Hematopoietic multipotent progenitor cell treated with erythropoietin and hydrocortisone succinate and interleukin-3 and kit ligand, for 6 days (in vitro differentiated cells): ENCODE measurements at places on chromosomes 2 and 18.

GRCh38 chr2:220775856-220776488 lies 796.1 kb downstream of the EPHA4 start:
- DNase-seq, result no peak

DNA sequence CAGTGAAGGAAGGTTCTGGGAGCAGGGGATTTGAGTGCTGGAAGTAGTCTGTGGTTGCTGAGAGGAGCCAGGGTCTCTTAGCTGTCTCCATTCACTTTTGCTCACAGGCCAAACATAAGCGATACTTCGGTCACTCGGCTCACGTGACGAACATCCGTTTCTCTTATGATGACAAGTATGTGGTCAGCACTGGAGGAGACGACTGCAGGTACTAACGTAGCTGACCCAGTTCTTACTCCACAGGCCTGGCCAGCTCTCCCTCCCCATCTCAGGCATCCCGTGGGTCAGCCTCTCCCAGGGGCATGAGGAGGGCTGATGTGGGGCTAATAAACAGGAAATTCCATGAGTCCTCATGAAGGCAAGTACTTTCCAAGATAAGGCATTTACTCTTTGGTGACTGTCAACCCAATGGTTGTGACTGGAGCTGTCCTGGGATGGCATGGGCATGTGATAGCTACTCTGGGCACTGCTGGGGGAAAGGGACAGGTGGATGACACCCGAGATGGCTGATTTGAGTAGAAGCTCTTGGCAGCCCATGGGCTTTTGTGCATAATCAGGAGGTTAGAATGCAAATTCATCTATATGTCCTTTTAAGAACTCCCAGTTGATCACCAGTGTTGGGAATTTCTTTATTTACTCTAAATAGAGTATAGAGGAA lies 81.6 kb downstream of the RTN4 start:
- no peak for DNase-seq

- peak; percentile 78 for DNase-seq
These were observed 1110.6 kb upstream of the ACVR2A start for GRCh38 chr2:146734042-146734820.

DNA sequence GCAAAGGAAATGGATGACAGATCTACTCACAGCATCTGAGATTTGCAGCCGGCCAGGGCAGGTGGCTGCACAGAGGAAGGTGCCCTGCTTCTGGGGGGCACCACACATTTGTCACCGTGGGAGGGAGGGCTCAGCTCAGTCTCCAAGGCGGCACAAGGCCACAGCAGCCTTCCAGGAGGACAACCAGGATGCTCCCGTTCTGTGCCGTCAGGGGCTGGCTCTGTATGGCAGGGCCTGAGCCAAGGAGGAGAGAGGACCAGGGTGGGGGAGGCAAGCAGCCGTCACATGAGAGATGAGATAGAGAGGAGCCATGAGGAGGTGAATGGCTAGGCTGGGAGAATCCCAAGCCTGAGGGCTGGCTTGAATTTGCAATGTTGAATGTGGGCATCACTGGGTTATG lies 4.6 kb upstream of the BOK start:
- DNase-seq, result no peak

DNA sequence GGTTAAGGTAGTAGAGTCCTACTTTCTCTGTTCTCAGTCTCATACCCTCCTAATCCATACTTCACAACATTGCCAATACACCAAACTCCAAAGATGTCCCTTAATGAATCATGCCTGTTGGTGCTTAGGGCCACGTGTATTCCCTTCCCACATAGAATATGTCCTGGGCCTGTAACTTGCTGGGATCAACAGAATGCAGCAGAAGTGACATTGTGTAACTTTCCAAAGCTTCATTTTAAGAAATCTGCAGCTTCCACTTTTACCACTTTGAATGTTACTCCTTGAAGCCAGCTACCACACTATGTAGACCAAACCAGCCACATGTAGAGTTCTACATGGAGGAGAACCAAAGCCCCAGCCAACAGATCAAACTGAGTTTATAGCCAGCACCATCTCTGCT lies 58.5 kb upstream of the ARHGAP15 start:
- DNase-seq, result no peak

DNA sequence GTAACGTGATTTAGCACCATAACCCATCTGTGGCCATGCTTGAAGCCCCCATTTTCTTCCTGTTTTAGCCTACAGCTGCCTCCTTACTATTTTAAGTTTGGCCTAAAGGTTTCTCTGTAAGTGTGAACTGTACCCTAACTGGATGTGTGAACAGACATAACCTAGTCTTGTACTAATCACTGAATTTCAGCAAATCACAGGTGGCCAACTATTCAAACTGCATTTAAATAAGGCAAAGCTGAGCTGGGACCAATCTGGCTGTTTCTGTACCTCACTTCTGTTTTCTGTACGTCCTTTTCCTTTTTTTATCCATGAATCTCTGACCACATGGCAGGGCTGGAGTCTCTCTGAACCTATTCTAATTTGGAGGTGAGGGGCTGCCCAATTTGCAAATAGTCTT lies 452.7 kb upstream of the HS6ST1 start:
- no peak for DNase-seq

GRCh38 chr2:235494716-235495372 lies 1.0 kb downstream of the AGAP1 start:
- peak; percentile 24 for DNase-seq

DNA sequence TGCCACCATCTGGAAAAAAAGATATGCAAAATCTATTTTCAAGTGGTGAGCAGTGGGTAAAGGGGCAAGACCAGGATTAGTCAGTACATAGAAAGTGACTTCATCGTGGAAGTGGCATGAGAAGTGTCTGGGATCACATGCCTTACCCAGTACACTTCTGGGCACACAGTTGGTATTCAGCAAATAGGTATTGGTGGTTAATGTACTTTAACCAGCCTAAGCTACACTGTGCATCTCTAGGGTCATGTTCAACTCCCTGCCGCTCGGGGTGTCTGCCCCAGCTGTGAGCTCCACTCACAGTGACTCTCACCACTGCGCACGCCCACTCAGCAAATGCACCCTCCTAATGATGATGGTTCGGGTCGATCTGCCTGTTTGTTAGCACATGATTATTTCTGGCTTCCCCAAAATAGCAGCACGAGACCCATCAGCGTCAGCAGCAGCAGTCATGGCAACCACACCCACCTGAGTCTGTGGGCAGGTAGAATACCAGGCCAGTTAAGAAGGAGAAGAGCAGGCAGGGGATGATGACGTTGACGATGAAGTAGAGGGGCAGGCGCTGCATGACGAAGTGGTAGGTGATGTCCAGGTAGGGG lies 11.1 kb downstream of the CHRNA1 start:
- DNase-seq, result no peak

DNA sequence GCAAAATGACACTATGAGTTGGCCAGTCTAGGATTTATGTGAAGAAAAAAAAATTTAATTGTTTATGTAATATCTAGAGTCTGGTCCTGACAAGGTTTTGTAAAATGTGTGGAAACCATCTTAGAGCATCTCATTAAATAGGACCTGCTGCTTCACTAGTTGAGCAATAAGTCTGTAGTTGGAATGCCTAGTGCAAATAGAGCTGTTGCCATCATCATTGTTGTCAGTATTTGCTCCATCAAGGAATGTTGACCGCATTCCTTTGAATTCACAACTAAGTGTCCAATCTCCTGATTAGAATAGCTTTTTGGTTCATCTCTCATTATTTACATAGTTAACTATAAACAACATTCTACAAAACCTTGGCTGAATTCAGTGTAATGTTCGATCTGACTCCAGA lies 32.2 kb upstream of the RPE start:
- no peak for DNase-seq

GRCh38 chr18:29840089-29840488 lies 1202.5 kb downstream of the DSC3 start:
- DNase-seq, result no peak

DNA sequence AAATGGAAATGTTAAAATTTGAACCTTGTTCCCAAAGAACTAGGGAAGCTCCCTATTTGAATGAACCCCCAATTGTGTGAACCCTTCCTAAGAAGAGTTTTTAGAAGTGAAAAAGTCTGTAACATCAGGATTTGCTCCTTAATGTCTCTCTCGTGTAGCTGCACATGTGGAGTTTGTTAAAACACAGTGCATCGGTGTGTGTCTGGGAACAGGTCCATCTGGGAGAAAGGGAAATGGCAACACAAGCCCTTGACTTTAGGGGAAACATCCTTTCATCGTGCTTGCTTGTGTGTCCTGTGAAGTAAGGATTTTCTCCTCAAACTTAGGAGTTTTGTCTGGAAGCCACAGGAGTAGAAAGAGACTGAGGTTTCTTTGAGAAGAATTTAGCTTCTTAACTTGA lies 203.9 kb downstream of the PRKCE start:
- no peak for DNase-seq

- DNase-seq, result peak; percentile 92
These were observed 32.6 kb upstream of the SLC40A1 start for GRCh38 chr2:189613077-189613636.

DNA sequence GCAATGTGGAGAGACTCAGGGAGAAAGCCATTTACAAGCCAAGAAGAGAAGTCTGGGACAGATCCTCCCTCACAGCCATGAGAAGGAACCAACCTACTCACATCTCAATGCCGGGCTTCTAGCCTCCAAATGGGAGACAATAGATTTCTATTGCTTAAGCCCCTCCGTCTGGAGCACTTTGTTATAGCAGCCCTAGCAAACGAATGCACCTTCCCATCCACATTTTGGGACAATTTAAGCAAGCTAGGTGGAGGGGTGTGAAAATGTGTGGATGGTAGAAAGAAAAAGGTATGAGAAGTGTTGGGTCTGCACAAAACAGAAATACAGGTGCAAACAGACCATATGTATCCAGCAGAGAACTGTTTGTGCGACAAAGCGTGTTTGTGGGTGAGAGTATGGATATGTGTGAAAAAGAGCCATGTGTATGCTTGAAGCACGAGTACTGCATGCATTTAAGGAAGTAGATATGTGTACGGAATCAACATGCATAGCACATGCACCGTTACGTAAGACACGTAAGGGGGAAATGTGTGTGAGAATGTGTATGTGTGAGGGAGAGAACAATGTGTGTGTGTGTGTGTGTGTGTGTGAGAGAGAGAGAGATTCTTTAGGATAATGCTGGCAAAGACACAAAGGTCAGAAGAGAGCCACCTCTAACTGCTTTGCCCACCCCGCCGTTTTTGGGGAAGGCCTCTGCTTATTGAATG lies 13.1 kb upstream of the E2F6 start:
- DNase-seq, result no peak

DNA sequence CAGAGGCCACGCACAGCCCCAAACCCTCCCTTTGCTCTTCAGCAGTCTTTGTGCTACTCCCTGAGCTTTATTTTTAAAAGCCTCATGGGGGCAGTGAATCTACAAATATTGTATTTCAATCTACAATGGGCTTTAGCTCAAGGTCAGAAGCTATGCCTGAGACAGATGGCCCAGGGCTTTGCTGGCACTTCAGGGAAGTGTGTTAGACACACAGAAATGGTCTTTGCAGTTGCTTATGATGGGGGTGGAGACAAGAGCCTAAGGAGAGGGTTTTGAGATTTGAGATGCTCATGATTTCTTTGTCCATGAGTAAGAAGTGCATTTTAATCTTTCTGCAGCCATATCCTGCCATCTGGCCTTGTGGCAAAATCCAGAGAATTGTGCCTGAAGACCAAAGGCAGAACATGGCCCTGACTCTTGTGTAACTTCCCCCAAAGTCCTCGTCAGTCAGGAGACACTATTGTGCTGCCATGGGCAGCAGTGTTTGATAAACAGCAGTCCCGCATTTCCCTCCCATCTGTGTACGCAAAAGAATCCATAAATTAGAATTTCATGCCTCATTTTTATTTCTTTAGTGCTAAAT lies 92.6 kb downstream of the VAPA start:
- DNase-seq, result peak; percentile 25

DNA sequence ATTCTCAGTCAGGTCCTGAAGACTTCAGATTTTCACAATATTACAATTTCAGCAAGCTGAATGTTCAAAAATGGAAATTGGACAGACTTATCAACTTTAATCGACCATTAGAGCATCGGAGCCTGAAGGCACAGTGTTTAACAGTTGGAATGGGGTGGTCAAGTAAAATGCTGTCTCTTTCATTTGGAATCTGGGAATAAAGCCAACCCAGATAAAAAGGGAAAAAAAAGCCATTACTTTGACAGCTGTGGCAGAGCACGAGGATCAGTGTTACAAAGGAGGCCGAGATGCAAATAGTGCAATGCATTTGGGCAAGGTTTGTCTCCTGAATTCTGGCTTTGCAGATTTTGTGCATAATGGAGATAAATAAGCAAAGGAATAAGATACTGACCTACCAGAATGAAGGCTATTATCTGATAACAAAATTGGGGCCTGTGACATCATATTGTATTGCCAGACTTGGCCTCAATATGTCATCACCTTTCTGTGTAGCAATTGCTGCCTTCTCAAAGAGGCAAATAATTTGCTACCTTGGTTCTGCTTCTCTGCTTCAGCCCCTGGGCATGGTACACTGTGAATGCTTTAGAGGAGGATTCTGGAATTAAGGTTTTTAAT lies 277.5 kb upstream of the KLHL29 start:
- DNase-seq, result no peak

DNA sequence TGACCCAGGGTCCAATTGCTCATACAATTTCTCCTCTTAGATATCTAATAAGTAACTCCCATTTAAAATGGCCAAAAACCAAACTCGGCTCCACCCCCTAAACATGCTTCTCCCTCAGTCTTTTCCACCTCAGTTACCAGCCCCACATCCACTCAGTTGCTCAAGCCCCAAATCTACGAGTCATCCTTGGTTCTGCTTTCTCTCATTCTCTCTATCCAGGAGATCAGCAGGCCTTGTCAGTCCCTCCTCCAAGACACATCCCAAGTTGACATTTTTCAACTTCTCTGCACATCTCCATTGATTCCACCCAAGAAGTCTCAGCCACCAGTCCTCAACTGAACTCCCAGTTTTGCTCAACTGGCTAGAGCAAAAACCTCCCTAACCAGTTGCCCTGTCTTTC lies 40.5 kb upstream of the RTN4 start:
- DNase-seq, result peak; percentile 40

- DNase-seq, result peak; percentile 12
These were observed 205.2 kb upstream of the CXCR4 start for GRCh38 chr2:136323195-136323594.

DNA sequence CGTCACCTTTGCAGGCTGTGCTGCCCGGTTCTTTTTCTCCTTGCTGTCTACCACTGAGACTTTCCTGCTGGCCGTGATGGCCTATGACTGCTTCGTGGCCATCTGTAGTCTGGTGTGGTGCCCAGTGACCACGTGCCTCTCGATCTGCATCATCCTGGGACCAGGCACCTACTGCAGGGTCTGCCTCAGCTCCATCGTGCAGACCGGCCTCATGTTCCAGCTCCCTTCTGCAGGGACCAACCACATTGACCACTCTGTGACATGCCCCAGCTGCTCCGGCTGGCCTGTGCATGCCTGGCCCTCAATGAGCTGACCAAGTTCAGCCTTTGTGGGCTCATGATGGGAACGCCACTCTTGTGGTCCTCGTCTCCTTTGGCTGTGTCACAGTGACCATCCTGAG lies 26.7 kb downstream of the COPS9 start:
- DNase-seq, result no peak
